ENCODE measurements at places on chromosomes 6 and 20. TPM values are rescaled to one million over a fixed set of nuclear protein-coding genes. Genes with fewer than 3 reads are reported as not detected.

DNA sequence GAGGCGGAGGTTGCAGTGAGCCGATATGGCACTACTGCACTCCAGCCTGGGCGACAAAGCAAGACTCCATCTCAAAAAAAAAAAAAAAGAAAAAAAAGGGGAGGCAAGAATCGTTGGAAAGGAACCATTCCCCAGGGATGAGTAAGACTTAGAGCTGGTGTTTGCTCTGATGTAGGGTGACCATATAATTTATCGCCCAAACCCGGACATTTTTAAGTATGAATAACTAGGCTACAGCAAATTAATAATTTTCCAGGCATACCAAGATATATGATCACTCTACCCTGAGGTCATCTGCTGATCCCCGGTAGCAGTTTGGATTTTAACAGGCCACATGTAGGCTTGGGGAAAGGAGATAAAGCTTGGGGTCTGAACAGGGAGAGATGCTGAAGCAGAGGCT, 260.9 kb downstream of the BTBD9 start:
- H3K4me3 ChIP-seq: no peak overlapping the region
- H3K36me3 ChIP-seq: no peaks in the 10 kb centered on the region
- H3K27me3 ChIP-seq: no peaks in the 10 kb centered on the region
- no peak overlapping the region for H3K27ac ChIP-seq
- DNase-seq: no peak
- H3K4me1 ChIP-seq: no peaks in the 10 kb centered on the region

DNA sequence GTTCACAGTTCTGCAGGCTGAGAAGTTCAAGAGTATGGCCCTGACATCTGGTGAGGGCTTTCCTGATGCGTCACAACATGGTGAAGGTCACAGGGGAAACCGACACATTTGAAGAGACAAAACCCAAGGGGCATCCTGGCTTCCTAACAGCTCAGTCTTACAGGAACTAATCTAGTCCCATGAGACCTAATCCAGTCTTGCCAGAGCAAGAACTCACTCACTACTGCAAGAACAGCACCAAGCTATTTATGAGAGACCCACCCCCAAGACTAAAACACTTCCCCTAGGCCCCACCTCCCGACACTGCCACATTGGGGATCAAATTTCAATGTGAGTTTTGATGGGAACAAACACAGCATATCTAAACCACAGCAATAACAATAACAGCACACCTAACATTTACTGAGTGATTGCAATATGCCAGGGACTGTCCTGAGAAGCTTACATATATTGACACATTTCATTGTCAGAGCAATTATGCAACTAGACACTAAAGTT, 46.6 kb downstream of the TPBG start:
- no peaks in the 10 kb centered on the region for H3K4me1 ChIP-seq
- H3K27ac ChIP-seq: no peak overlapping the region
- H3K27me3 ChIP-seq: no peaks in the 10 kb centered on the region
- no peak overlapping the region for H3K4me3 ChIP-seq

GRCh38 chr6:40112350-40112749, 178.1 kb upstream of the MOCS1 start:
- no peak overlapping the region for H3K4me3 ChIP-seq
- no peak for DNase-seq
- no peak overlapping the region for H3K27ac ChIP-seq
- H3K4me1 ChIP-seq: no peaks in the 10 kb centered on the region
- H3K36me3 ChIP-seq: no peaks in the 10 kb centered on the region

The GLP1R gene
- total RNA-seq: not detected

The AARS2 gene
- 21.3 TPM for total RNA-seq

The OR2J3 gene
- total RNA-seq: not detected

Data from B cell (primary cell).